LHCN-M2 (cell line): ENCODE measurements at places on chromosomes 3 and 15.

GRCh38 chr3:65148687-65149086, 460.9 kb upstream of the ADAMTS9 start:
- no peak for DNase-seq

GRCh38 chr3:25582242-25582641, 82.5 kb downstream of the TOP2B start:
- peak; percentile 98 for DNase-seq

DNA sequence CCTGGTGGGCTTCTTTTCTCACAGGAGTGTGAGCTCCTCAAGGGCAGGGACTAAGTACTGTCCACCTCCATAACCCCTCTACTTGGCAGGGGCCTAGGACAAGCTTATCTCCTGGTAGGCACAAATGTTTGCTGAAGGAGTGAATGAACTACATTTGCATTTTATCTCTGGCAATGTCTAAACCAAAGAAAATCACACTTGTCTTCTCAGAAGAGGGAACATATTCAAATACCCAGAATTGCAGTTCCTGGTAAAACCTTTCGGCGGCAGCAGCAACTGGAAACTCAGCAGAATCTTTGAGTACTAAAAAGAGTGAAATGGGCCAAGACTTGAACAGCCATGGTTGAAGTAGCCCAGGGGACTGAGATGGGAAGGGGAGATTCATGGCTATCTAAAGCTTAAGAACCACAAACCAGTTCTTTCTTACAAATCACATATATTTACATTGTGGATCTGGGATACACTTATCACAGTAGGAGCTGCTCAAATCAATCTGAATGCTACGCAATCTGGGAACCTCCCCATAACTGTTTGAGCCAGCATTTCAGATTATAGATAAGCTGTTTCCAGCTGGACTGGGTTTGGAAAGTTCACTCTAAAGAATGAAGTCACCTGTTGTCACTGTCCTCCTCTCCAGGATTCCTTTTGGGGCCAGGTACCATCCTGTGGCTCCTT, 18.7 kb upstream of the PTPN9 start:
- DNase-seq, result no peak

- no peak for DNase-seq
Measured at GRCh38 chr15:68812597-68813431, 7.9 kb downstream of the ANP32A start.

GRCh38 chr3:111768571-111769100, 90.4 kb upstream of the PHLDB2 start:
- peak; percentile 94 for DNase-seq

DNA sequence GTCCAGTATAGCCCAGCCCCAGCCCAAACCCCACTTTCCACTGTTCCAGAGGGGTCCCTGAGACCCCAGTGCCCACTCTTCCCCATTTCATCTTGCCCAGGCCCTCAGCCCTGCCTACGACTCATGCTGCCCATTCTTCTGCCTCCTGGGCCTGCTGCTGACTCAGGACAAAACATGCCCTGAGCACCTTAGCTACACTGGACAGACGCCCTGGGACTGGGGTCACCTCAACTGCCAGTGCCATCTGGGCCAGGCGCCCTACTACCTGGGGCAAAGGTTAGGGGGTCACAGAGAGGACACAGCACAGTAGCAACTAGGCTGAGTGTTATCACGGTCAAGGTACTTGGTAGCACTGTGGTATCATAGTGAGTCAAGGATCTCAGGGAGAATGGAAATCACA, 2.6 kb upstream of the LAMB2 start:
- DNase-seq, result no peak

DNA sequence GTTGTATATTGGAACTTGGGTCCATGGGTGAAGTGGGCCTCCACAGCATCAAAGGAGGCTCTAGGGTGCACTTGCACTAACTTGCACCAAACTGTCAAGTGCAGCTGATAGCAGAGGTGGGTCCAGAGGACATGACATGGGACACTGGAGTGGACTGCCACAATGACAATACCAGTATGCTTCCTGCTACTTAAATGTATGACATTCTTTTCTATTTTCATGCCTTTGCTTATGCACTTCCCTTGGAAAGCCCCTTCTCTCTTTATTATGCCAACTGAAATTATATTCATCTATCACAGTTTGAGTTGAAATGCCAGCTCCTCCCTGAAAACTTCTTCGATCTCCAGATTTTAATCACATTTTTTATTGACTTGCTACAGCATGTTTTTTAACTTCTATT, 101.8 kb downstream of the CFAP20DC start:
- DNase-seq, result no peak

GRCh38 chr3:4471907-4472306, 4.8 kb upstream of the SUMF1 start:
- DNase-seq, result no peak
